Panc1 (cell line): ENCODE measurements at places on chromosomes 1 and 21.

DNA sequence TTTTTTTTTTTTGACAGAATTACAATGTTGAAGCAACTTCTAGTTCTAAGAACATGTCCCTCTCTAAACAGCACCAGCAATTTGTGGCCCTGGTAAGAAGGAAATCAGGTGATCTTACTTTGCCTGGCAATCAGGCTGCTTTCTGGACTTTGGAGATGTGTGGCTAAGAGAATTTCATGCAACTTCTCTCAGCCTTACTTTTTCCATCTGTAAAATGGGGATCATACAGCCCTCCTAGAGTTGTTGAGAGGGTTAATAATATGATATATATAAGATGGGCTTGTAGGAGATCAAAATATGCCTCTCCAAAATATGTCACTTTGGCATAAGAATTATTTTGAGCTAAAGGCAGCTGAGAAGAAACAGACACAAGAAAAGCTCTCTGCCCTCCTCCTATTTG, 92.0 kb downstream of the SLC25A24 start:
- no peak for DNase-seq

DNA sequence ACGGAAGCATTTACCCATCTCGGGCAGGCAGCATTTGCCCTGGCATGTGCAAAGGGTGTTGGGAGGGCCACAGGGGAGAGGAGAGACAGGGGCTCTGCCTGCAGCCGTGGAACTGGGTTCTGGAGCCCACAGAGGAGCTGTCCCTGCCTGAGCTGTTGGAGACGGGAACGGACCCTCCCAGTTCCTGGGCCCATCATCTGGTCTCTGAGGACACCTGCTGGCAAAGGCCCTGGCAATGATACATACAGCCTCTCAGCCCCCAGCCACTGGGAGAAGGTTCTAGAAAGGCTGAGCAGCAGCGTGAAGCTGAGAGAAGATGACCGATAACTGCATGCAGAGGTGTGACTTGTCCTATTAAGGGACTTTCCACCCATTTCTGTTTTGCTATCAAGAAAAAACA, 31.4 kb downstream of the FAAP20 start:
- DNase-seq: no peak

DNA sequence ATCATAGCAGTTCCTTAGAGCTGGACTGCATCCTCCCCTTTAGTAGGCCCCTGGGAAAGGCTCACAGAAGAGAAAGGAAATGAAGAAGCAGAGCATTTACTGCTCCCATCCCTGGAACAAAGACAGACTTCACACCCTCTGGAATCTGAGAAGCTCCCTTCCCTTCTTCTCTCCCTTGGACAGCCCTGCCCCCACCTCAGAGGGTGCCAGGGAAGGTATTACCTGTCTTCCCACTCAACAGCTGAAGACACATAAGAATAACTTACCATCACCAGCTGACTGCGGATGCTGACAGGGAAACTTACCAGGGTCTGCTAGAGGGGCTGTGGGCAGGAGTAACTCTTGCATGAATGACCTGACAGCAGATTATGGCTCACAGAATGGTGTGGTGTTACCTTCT, 14.1 kb upstream of the FAAH start:
- no peak for DNase-seq

- no peak for DNase-seq
Measured at GRCh38 chr1:174074757-174075156, 52.6 kb upstream of the RC3H1 start.

GRCh38 chr1:98172578-98172977, 251.7 kb upstream of the DPYD start:
- DNase-seq: no peak

DNA sequence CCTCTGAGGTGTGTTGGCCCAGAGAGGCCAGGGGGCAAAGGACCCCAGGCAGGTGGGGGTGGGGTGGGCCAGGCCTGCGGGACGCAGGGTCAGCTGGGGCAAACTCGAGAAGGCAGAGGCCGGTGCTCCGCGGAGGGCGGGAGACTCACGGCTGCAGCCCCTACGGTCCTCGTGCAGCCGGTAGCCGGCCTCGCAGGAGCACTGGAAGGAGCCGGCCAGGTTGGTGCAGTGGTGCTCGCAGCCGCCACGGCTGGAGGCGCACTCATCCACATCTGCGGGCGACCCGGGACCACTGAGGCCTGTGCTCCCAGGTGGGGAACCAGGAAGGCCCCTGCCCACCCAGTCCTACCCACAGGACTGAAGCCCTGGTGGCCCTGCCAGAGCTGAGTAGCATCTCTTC, 55.3 kb downstream of the ARHGEF16 start:
- no peak for DNase-seq

DNA sequence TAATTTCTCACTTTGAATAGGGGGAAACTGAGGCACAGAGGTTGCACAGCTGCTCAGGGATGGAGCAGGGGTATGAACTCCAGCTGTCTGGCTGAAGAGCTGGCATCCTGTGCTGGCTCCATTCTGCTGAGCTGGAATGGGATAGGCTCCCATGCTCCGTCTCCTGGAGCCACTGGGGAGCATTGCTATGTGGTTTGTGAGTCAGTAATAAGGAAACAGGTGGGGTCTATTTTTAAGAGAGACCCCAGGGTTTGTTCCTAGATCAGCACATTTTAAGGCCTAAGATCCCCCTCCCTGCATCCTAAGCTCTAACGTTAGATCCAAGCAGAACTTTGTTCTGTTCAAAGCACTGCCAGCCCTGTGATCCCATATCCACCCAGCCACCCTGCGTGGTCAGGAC, 72.2 kb downstream of the LACTBL1 start:
- no peak for DNase-seq

DNA sequence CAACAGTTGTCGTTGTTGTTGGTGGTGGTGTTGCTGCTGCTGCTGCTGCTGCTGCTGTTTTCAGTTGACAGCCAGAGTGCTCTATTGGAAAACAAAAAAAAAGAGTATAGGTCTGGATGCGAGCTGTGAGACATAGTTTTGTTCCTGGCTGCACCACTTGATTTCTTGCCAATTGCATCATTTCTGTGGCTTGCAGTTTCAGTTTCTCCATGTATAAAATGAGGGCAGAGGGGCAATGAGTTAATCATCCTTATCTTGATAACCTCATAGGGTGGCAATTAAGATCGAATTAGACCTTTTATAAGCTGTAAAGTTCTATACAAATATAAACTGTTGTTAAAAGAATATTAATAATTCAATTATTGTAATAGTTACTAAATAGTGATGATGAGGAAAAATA, 156.7 kb downstream of the DMRTA2 start:
- no peak for DNase-seq

DNA sequence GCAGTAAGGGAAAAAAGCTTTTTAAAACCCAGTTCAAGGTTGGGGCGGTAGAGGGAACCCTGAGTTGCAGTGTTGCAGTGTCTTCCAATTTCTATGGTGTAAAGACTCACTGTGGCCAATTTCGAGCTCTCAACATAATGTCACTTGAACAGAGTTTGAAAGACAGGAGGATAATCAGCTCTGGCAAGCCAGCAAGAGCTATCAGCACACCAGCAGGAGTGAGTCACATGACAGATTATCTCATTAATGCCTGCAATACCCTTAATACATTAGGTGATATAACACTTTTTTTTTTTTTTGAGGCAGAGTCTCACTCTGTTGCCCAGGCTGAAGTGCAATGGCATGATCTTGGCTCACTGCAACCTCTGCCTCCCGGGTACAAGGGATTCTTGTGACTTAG, 22.8 kb downstream of the SLC9C2 start:
- no peak for DNase-seq

GRCh38 chr21:26118938-26119540, 51.5 kb downstream of the APP start:
- DNase-seq: no peak
